ENCODE measurements at places on chromosomes 4 and X.
A peak's percentile ranks its signal among the peaks of the same experiment; 100 is the strongest.

- no peak for DNase-seq
These were observed 136.2 kb downstream of the TBC1D19 start for GRCh38 chr4:26719954-26720552.

DNA sequence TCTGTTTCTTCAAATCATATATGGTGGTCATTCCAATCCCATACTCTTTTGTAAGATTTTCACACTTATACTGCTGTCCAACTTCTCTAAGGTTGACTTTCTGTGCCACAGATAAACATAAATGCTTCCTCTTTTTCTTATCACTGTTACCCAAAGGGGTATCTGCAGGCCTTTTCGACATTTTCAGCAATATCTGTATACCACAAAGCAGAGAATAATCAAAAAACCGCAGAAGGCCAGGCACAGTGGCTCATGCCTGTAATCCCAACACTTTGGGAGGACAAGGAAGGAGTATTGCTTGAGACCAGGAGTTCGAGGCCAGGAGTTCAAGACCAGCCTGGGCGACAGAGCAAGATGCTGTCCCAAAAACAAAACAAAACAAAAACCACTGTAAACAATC is 3.1 kb upstream of the RFC1 start:
- DNase-seq: no peak

GRCh38 chrX:153792368-153792767 is 1.8 kb downstream of the IDH3G start:
- no peak for DNase-seq

DNA sequence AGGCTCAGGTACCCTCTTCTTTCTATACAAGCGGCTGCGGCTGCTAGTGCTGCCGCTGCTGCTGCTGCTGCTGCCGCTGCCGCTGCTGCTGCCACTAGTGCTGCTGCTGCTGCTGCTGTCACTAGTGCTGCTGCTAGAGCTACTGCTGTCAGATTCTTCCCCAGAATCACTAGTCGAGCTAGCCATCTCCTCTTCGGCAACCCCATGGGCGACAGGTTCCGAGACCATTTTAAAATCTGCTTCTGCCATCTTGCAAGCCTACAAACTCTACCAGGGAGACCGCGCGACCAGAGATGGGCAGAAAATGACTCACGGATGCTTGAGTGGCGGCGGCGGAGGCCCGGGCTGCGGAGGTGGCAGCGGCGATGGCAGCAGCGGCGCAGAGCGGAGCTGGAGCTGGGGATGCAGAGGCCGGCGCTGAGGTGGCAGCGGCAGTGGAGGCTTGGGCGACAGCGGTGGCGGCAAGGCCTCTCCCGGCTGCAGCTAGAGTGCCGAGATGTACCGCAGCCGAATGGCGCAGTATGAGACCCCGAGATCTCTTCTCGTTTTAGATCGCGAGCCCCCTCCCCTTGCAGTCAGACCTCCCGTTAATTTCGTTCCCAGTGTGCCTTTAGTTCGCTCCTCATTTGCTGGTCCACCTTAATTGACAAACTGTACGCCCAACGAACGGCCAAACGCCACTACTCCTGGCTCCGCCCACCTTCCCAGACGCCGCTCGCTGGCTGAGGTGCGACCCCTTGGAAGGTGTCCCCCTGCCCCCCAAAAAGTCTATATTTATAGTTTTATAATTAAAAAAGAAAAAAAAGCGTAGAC is at the start of gene NAP1L3:
TSS of gene NAP1L3 (minus strand) at position 523 of the 813 bp plus-strand sequence. CDS start at position 249, 274 bp downstream.
- DNase-seq: peak; percentile 54

GRCh38 chr4:55512922-55513571 is 33.7 kb downstream of the CLOCK start:
- DNase-seq: no peak

DNA sequence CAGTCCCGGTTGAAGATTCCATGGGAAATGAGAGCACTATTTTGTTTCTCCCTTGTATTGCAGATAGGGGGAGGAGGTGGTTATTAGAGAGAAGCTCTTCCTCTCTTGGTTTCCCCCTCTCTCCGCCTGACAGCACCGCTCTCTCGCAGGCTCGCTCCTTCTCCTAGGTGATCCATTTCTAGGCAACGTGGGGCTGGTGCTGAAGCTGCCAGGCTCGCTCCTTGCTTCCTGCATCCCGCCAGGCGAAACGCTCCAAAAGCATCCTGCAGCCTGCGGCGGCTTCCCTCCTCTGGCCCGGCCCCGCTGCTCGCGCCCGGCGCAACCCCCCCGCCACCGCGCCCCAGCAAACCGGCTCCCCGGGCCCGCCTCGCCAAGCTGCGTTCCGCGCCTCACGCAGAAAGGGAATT is at the start of gene GRID2:
TSS of gene GRID2 (plus strand) at position 346 of the 407 bp plus-strand sequence.
- DNase-seq: no peak

- no peak for DNase-seq
These were observed 67.7 kb downstream of the SLC4A4 start for GRCh38 chr4:71406459-71406963.

GRCh38 chr4:80831383-80832361 is 198.8 kb upstream of the BMP3 start:
- DNase-seq: no peak

DNA sequence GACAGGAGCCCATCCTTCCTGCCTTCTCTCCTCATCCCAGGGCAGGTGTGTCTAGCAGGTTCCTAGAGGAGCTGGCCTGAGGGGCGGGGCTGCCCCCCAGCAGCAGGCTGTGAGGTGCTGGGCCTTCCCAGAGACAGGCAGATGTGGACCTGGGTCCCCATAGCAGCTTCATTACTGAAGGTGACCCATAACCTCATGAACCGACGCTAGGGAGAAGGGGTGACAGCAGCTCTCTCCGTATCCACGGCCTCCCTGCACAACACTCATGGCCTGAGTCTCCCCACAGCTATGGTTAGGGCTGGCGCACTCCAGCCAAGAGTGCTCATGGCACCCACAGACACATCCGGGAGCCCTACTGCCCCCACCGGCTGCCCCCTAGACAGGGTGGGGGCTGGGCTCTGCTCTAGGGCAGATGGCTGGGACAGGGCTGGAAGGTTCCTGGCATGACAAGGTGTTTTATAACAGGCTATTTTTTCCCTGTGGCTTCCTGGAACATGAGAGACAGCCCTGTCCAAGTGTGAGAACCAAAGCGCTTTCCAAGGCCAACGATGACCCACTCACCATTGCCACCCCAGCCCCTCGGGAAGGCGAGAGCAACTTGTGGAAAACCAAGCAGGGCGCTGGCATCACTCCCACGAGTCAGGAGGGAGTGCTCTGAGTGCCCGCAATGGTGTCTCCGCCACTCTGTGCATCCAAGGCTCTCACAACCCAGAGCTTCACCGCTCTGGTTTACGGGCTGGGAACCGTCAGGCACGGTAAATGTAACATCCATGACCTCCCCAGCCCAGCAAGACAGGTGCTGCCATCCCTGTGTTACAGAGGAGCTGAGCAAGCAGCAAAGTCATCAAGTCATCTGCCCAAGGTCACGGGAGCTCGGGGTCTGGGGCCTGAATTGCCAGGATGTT is 59.8 kb downstream of the ACOX3 start:
- DNase-seq: no peak

DNA sequence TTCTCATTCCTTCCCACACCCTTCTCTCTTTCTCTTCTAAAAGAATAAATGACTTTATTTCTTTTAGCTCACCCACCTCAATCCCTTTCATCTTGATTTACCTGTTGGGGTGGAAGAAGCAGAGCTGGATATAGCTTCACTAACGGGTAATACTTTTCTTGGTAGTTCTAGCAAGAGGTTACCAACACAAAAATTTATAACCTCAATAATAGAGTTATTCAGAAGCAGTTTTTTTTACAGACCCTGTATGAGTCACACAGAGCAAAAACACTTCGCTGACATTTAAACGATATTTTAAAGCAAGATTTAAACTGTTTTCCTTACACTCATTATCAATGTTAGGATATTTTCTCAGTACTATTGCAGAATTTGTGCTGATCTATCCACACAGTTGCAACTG is 42.4 kb downstream of the CBLL2 start:
- DNase-seq: no peak

DNA sequence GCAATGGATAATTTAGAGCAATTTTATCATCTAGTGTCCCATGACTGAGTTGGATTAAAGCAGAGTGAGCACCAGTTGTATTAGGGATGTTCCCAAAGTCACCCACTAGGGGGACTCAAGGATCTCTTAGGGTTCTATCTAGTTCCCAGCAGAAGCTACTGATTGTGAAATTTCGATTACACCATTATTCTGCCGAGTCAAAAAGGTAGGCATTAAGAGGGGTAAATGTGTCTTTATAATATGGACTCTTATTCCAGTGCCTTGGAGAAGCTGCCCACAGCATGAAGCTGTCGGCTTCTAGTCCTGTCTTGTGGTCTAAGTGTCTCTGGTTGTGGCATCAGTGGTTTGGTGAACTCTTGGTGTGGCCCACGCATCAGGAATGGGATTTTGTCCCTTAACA is 53.3 kb downstream of the RGS12 start:
- DNase-seq: no peak

DNA sequence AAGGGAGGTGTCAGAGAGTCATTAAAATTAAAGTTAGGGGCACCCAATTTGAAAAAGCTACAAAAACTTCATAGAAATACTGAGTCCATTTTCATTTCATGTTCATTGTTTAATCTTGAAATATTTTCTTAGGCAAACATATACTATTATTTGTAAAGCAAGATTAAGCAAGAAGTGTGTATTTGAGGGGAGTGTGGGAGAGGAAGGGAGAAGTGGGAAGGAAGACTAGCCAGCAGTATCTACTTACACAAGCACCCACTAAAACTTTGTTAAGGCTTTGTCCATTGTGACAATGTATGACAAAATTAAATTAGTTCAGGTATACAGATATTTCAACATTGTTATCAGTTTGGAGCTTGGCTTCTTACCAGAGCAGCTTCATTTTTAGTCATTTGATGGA is 222.9 kb downstream of the ARHGAP24 start:
- DNase-seq: no peak

DNA sequence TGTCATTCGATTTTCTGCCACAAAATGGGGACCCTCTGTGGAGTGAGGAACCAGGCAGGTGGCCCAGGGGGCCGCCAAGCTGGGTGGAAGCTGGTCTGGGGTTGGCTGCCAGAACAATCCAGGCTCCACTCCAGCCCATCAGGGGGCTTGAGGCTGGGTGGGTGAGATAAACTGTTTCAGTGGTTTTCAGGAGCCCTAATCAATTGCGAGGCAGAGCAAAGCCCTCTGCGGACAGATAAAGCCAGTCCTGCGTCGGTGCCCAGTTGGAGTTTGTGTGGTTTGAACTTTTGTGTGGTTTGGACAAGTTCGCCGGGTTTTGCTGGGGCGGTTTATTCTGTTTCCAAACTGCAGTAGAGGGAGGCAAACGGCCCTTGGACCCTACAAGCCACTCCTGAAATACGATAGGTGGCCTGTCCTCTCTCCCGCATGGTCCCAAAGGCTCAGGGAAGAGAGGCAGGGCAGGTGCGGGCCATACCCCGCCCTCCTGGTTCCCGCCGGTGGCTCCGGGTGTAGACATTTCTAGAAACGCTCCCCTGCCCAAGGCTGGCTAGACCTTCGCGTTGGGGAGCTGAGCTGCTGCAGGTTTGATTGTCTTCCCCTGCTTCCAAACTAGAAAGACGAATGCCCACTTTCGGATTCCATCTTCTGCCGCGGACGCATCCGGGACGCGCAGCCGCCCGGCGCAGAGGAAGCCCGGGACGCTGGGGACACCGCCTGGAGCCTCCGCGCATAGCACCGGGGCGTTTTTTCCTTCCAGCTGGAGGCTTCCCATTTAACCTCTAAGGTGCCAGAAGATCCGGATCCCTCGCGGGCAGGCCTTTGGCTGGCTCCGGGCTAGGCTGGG is 169.0 kb upstream of the BCOR start:
- peak; percentile 59 for DNase-seq

DNA sequence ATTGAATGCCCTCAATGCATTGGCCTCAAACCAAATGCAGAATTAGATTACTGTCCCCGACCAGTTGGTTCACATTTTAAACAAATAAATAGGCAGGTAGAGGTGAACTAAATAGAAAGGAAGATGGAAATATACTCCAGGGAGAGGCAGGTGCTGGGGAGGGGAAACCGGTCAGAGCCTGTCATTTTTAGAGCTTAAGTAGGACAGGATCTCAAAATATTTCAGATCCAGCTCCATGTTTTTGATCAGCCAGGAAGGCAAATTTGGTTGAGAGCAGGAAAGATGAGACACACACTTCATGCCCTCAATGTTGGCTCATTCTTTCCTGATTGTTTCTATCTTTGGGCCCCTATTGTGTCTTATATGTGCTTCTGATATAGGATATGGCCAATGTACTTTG is 206.7 kb downstream of the SHROOM3 start:
- no peak for DNase-seq

DNA sequence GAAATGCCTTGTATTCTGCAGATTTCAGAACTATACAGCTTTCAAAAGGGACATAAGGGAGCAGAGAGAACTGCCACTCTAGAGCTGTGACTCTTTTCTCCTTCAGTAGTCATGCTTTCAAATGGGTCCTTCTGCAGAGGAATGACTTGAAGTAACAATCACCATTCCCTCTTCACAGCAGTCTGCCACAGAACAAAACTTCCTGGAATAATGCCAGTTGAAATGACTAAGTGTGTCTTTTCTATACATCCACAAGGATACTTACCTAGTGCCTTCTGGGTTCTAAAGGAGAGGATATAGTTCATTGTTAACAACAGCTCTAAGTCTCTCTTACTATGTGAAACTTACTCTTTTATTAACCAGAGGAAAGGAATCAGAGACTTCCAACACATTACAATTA is 515.4 kb upstream of the ATOH1 start:
- no peak for DNase-seq

DNA sequence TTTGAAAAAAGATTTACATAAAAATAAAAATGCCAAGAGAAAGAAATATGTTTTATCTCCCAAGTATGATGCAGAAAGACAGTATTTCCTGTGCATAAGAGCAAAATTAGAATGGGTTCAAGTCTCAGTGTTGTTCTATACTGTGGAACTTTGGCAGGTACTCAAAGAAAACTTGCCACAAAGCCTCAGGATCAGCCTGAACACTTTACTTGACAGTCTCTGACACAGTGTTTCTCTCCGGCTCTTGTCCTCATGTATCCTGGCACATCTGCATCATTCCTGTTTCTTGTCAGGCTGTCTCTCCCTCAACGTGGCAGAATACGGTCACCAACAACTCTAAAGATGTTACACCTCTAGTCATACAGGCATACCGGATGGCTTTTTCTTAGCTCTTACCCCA is 273.7 kb downstream of the ARHGAP24 start:
- no peak for DNase-seq

DNA sequence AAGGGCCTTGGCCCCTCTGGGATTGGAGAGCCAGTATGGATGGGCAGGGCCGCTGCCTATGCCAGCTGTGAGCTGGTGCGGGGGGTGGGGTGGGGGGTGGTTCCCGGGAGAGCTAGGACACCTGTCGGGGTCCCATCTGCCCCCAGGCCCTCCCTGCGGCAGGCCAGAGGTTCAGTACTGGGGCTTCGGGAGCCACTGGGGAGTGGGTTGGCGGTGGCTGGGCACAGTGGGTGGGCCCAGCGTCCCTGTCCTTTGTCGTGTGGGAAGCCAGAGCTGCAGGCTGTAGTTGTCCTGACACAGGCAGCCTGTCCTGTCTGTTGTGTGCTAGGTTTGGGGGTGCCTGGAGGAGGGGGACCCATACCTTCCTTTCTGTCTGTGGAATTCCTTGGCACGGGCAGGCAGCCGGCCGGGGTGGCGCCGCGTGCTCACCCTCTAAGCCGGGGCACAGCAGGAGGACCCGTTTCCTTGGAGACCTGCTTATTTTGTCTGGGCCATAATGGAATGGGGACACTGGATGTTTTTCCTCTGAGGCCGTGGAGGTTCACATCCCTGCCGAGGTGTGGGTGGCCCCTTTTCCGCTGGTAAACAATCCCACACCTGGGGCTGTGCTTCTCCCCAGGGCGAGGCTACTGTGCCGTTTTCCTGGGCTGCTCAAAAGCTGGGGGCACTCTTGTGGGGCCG is 14.8 kb downstream of the DOK7 start:
- no peak for DNase-seq

- no peak for DNase-seq
These were observed 201.5 kb upstream of the GATB start for GRCh38 chr4:151962138-151962823.

Measured in stimulated activated CD4-positive, alpha-beta T cell treated with anti-CD3 and anti-CD28 coated beads, TNF-alpha, amount 100 ng/mL, for 24 hours (primary cell).